ENCODE measurements at places on chromosomes 5 and 9.

DNA sequence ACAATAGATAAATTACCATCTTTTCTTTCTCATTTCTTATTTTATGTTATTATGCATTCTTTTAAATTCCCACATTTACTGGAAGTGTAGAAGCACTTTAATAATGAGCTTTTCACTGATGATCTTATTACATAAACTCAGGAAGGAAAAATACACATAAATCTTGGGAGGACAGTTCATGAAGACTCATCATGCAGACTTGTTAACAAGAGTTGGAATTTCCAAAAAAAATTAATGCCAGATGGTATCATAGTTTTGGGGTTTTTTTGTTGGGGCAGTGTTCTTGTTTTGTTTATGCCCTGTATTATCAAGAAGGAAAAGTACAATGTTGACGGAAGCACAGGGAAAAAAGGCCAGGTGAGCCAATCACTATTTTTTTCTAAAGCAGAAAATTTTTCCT is 35.1 kb downstream of the CEMIP2 start:
- DNase-seq: no peak

GRCh38 chr9:128927731-128928411 is 7.1 kb downstream of the PHYHD1 start:
- DNase-seq: peak; percentile 64

- DNase-seq: no peak
These were observed 4.1 kb upstream of the HDHD3 start for GRCh38 chr9:113380869-113381378.

- DNase-seq: peak; percentile 47
These were observed at the start of gene ACSL6 for GRCh38 chr5:132011622-132012343. Gene ACSL6, minus strand, starts transcription at chr5:132011658. Its CDS starts 105 bp downstream, at chr5:132011553.

DNA sequence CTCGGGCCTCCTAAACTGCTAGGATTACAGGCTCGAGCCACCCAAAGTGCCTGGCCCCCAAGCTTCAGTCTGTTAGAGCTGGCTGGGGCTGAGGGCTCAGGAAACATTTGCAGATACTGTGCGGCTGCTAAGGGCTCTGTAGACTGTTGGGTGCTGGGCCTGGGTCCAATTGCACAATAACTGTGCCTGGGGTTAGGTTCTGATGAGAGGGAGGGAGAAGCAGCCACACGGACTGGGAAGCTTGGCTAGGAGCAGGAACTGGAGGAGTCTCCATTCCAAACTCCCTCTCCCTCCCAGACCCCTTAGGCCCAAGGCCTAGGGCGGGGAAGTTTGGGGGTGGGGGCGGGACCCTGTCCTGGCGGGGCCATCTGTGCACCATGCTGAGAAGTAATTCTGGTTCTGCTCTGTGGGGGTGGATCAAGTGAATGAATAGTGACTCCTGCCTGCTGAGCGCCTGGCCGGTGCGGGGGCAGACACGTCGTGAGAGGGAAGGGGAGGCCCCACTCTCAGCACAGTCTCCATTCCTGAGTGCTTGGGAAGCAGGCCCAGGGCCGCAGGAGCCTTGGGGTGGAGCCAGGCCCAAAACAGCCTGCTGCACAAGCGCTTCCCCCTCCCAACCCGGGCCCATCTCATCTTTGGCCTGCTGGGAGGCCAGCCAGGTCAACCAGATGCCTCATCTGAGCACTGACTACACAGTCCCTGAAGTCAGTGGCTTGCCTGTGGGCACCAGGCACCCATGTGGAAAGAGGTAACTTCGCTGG is 1.5 kb downstream of the ASS1 start:
- DNase-seq: no peak

DNA sequence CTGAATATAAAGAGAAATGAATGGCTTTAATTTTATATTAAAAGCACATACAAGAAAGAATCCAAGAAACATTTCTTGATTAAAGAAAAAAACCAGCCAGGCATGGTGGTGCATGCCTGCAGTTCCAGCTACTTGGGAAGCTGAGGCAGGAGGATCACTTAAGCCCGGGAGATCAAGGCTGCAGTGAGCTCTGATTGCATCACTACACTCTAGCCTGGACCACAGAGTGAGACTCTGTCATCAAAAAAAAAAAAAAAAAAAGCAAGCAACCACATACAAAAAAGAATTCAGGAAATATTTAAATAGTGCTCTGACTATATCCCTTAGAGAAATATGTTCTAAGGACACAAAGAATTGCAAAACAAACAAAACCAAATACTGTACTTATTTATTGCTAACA is 2.5 kb upstream of the PLAC8L1 start:
- DNase-seq: no peak

GRCh38 chr5:18992264-18992663 is 995.7 kb downstream of the CDH18 start:
- DNase-seq: no peak

- no peak for DNase-seq
These were observed 10.4 kb upstream of the PDCD1LG2 start for GRCh38 chr9:5499889-5500398.

GRCh38 chr5:170554521-170555267 is 50.9 kb downstream of the KCNIP1 start:
- no peak for DNase-seq

GRCh38 chr5:173807181-173807655 is 80.9 kb upstream of the CPEB4 start:
- no peak for DNase-seq

DNA sequence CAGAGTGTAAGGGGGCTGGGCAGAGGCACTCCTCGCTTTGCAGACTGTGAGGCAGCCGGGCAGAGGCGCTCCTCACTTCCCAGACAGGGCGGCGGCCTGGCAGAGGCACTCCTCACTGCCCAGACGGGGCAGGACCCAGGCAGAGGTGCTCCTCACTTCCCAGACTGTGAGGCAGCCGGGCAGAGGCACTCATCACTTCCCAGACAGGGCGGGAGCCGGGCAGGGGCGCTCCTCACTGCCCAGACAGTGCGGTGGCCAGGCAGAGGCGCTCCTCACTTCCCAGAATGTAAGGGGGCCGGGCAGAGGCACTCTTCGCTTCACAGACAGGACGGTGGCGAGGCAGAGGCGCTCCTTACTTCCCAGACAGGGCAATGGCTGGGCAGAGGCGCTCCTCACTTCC is 442.5 kb downstream of the SPATA31D1 start:
- DNase-seq: no peak

- no peak for DNase-seq
These were observed 18.6 kb downstream of the DNAJA1 start for GRCh38 chr9:33043671-33044070.

- DNase-seq: no peak
These were observed 30.1 kb downstream of the MTMR12 start for GRCh38 chr5:32282633-32283032.

DNA sequence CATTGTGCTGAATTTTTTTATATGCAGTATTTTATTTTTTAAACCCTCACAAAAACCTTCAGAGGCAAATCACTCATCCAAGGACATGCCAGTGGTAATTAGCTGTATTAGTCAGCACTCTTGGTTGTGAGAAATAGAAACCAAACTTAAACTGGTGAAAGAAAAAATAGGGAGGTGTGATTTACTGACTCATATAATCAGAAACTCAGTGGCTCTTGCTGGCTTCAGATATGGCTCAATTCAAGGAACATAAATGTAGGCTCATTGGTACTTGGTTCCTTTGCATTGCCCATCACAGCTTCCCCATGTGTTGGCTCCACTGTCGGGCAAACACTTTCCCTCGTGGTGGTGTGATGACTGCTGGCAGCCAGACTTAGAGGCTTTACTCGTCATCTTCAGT is 497.2 kb downstream of the MAT2B start:
- no peak for DNase-seq

DNA sequence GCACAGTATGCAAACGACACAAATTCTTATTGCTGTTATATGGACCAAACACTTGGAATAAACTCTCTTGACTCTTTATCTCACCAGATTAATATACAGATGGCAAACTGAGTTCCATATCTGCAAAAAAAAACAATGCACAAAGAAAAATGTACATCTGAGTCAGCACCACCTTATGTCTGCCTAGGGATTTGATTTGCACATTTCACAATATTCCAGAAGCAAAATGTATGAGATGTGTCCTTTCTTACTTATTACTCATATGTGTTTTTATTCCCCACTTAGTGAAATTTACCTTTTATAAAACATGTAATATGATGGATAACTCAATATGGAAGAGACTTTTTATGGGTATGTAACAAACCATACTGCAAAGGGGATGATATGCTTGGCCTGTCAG is 236.9 kb downstream of the GLIS3 start:
- no peak for DNase-seq

DNA sequence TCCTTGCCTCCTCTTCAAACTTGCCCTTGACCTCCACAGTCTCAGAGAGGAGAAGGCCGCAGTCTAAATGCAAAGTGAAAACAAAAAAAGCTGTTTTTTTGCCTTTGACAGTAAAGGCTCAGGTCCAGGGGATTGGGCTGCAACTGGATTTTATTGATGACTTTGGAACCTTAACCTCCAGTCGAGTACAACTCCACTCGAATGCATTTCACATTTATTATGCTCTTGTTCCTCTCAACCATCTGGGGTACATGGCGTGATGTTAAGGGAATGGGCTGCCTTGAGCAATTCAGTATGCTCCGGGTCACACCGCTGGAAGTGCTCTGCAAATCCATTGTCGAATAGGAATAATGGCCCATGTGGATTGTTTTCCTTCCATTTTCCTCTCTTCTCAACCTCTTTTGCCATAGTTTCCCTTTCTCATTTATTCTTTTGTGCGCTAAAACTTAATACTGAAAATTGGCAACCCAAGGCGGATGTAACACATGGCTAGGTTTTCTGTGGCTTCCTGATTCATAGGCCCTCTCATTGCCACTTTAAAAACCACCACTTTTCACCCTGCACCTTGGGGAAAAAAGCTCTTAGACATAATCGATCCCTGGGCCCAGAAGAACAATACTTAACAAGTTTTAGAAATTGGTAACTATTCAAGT is 34.3 kb downstream of the ITK start:
- DNase-seq: no peak

GRCh38 chr5:159700016-159700415 is 216.3 kb upstream of the ADRA1B start:
- no peak for DNase-seq

- no peak for DNase-seq
These were observed 121.3 kb upstream of the CDH18 start for GRCh38 chr5:20109326-20109725.

GRCh38 chr5:136258463-136258862 is 65.5 kb upstream of the SMIM32 start:
- no peak for DNase-seq

GRCh38 chr9:37197158-37198038 is 77.0 kb downstream of the ZCCHC7 start:
- DNase-seq: no peak

- DNase-seq: peak; percentile 39
These were observed 1.5 kb downstream of the PCSK1 start for GRCh38 chr5:96431376-96432187.

All from activated T-cell treated with anti-CD3 and anti-CD28 coated beads, Interleukin-2, amount 50 U/mL, for 48 hours (primary cell).